AML-193 (cell line): ENCODE measurements at places on chromosomes 3 and 15.

DNA sequence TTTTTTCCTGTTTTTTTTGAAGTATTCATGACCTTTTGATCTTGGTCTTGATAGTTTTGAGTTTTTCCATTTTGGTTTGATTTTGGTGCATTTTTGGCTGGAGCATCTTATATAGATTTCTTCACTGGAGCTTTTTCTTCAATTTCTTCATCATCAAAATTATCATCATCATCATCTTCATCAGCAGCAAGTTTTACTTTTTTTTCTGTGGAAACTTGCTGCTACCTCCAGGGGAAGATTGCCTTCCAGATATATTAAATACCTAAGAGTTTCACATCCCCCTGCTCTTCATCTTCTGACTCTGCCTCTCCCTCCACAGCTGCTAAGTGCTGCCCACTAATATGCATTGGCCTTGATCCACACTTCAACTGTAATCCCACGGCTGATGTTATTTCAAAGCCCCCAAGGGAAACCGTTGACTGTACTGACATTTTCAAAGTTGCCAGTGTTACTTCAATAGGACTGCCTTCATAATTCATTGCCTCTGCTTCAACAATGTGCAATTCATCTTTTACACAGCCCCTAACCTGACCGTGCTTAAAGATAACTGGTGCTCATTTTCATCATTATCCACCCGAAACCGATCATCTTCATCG, 151.7 kb downstream of the NR1D2 start:
- no peak for DNase-seq

- DNase-seq, result no peak
These were observed 30.6 kb downstream of the FAM240A start for GRCh38 chr3:46642971-46643370.

- no peak for DNase-seq
These were observed 32.1 kb upstream of the EBLN2 start for GRCh38 chr3:73029321-73029796.

DNA sequence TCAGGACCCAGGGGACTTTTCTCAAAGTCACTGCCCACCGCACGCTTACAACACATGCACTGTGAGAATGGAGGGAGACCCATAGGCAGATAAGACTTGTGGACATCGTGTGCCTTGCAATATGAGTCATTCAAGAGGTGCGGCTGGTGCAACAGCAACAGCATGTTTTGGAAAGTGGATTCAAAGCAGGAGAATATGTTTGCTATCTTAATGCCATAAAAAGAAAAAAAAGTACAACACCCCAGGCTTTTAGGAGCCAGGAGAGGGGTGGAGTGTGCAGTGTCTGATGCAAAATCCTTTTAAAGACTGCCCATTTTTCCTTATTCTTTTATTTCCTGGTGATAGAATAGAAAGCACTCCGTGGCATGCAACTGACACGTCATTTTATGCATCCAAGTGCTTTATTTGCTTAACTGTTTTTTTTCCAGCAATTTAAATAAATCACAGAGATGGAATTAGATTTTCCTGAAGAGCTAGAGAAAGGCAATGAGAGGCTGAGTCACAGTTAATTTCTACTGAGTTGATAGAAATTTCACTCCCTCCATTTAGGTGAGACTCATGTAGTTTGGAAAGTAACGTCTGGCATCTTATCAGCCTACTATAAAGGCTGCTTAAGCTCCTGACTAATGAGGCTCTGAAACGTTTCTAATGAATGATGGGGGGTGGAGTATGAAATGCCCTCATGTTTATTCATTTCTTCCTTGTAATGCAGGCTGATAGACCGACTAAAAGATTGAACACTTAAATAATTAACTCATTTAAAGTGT, 96.4 kb downstream of the NSUN3 start:
- no peak for DNase-seq

DNA sequence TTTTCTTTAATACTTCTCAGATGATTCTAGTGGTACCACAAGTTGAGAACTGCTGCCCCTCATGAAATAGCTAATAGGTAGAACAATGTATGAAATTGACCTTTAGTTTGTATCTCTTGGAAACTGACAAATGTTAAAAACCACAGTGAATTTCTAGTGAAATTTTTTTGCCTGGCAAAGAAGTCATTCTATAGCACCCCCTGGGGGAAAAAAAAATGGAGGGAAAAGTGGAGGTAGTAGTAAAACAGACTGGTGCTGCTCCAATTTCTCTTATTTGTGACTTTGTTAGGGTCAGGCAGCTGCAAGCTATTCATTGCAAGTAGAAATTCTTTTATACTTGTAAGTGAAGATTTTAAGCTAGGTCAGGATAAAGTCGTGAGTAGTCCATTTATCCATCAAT, 605.0 kb downstream of the NLGN1 start:
- DNase-seq, result no peak

DNA sequence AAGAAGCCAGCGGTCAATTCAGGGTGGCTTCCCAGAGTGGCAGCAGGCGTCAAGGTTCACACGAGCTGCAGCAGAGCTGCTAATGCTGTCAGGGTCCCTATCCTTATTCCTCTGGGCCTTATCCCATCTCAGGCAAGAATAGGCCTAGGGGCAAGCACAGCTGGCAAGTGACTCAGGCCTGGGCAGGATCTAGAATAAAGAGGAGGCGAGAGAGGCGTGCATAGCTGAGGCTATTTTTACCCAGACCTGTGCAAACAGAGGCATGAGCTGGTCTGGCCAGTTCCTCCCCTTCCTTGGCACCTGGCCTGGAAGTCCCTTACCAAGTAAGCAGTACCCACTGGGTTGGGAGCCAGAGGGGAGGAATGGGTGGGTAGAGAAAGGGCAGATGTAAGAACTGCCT, 12.2 kb upstream of the VIPR1 start:
- DNase-seq, result peak; percentile 83

- DNase-seq, result no peak
These were observed 25.1 kb upstream of the CTNNB1 start for GRCh38 chr3:41173926-41174885.

- DNase-seq, result no peak
These were observed 188.4 kb upstream of the ST8SIA2 start for GRCh38 chr15:92205255-92205739.

- no peak for DNase-seq
These were observed 882.8 kb downstream of the NAALADL2 start for GRCh38 chr3:175741951-175742350.

GRCh38 chr3:119236756-119237155, 3.9 kb downstream of the B4GALT4 start:
- DNase-seq, result no peak

- DNase-seq, result no peak
These were observed 33.9 kb downstream of the PLD1 start for GRCh38 chr3:171776411-171776810.

DNA sequence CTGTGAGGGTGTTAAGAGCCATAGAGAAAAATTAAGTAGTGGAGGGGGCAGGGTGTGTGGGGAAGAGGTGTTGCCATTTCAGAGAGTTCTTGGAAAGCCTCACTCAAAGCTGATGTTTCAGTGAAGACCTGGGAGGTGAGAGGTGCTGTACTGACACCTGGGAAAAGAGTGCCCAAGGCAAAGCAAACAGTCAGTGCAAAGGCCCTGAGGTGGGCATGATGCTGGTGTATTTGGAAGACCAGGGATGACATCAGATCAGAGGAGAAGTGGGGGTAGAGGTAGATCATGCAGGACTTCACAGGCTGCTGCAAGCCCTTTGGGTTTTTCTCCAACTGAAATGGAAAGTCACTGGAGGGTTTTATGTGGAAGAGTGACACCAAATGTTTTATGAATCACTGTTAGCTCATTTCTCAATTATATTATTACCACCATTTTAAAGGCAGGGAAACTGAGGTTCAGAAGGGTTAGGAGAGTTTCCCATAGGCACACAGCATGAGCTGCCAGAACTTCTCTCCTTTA, 42.8 kb upstream of the SMAD3 start:
- DNase-seq, result no peak

- no peak for DNase-seq
These were observed 65.5 kb upstream of the ROPN1 start for GRCh38 chr3:124057420-124057819.

GRCh38 chr3:100080573-100080972, 33.7 kb downstream of the FILIP1L start:
- no peak for DNase-seq

DNA sequence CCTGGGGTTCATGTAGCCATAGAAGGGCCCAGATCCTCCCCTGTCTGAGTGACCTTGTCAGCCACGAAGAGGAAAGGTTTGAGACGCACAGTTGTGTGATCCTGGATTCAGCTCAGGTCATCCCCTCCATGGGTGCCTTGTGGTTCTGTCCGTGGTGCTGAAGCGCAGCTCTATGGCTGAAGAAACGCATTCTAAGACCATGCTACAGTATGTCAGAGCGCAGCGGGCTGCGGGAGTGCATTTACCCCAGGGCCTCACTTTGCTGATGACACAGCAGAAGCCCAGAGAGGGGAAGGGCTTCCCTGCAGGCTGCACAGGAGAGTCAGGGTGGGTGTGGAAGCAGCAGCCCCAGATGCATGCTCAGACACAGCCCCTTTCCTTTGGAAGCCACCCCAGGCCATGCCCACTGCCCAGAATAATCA, 68.8 kb upstream of the IQSEC1 start:
- peak; percentile 22 for DNase-seq

- no peak for DNase-seq
These were observed 208.4 kb upstream of the ADAMTS9 start for GRCh38 chr3:64895991-64896895.
